NT2/D1 (cell line): ENCODE measurements at places on chromosomes 13 and 19.

DNA sequence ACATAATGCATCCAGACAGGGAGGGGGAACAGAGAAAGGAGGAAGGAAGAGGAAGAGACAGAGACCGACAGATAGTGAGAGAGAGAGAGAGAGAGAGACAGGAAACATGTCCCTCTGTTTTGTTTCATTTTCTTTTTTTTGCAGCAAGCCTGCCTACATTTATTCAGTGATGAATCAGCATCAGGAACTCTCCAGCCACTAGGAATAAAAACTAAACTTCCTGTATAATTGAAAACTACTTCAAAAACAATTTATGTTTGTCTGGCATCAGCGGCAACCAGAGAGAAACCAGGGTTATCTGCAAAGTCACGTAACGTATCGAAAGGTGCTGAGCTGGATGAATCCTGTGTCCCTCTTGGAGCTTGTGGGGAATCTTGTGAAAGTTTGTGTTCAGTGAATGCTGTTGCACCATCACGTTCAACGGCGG is 148.6 kb upstream of the SOX21 start:
- DNase-seq: no peak

DNA sequence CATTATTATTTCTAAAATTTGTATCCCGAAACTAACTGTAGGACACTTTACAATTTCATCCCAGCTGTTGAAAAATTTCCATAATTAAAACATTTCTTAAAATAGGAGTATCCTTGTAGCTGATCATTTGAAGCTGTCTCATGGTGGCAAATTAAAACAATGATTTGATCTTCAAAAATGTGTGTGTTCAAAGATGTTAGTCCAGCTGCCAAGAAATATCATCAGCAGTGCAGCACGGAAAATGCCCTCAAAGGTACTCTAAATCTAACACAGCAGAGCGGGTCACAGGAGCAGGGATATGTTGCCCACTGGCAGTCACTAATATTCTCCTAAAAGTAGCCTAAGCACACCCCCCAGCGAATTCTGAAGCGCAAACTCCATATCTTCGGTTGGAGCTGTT is 31.0 kb downstream of the KLF12 start:
- no peak for DNase-seq

DNA sequence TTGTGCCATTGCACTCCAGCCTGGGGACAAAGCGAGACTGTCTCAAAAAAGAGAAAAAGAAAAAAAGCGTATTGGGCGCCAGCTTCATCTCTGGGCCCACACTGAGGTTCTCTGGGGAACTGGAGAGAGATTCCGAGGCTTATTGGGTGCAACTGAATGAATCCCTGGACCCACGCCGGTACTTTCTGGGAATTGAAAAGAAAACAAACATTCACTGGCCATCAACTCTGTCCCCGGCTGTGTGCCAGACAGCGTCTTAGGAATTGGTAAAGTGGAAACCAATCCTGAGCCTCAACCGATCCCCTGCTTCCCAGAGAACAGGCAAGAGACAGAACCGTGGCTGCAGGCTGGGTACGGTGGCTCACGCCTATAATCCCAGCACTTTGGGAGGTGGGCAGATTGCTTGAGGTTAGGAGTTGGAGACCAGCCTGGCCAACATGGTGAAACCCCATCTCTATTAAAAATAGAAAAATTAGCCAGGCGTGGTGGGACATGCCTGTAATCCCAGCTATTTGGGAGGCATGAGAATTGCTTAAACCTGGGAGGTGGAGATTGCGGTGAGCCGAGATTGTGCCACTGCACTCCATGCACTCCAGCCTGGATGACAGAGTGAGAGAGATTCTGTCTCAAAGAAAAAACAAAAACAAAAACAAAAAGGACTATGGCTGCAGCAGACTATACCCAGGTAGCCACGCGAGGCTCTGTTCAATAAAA is 8.6 kb downstream of the ANO8 start:
- DNase-seq: no peak

- no peak for DNase-seq
Measured at GRCh38 chr13:33485247-33485646, 199.7 kb upstream of the STARD13 start.
